ENCODE measurements at places on chromosomes 11 and 22.

DNA sequence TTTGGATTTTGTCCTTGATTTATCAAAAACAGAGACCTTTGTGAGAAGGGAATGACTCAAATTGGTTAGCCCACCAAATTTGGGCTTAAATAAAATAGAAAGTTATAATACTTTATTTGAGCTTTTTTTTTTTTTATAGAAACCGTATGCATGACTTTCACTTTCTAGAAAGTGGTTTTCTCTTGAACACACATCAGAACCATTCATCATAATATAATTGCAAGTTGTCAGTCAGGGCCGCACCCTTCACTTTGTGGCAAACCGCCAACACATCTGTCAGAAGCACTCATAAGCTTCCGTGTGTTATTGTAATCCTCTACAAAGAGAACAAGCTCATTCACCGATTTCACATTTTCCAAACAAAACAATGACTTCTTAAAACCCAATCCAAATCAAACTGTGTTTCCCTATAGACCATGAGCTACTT lies 76.1 kb downstream of the SOX6 start:
- DNase-seq = no peak

DNA sequence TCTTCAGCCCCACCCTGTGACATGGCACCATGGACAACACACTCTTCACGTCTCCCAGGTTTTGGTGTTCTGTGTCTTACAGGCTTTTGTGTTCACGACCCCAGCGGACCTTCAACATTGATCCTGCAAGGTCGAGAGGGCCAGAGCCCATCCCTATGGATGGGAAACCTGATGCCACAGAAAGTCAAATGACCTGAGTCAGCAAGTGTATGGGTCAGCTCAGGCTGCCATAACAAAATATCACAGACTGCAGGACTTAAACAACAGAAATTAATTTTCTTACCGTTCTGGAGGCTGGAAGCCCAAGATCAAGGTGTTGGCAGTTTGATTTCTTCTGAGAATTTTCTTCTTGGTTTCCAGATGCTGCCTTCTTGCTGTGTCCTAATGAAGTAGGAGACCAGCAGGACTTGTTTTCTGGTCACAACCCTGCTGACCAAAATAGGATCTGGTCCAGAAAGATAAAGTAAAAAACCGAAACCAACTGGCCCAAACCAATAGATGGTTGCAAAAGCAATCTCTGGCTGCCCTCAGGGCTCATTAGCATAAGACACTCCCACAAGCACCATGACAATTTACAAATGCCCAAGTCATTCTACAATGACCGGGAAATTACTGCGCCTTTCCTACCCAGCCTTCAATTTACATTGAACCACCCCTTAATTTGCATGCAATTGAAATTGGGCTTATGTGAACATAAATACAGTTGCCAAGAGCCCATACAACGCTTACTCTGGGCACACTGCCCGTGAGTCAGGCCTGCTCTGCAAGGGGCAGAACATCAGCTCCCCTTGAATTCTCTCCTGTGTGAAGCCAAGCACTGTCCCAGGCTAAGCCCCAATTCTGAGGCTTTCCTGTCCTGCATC lies 113.9 kb downstream of the RPS6KA4 start:
- no peak for DNase-seq

DNA sequence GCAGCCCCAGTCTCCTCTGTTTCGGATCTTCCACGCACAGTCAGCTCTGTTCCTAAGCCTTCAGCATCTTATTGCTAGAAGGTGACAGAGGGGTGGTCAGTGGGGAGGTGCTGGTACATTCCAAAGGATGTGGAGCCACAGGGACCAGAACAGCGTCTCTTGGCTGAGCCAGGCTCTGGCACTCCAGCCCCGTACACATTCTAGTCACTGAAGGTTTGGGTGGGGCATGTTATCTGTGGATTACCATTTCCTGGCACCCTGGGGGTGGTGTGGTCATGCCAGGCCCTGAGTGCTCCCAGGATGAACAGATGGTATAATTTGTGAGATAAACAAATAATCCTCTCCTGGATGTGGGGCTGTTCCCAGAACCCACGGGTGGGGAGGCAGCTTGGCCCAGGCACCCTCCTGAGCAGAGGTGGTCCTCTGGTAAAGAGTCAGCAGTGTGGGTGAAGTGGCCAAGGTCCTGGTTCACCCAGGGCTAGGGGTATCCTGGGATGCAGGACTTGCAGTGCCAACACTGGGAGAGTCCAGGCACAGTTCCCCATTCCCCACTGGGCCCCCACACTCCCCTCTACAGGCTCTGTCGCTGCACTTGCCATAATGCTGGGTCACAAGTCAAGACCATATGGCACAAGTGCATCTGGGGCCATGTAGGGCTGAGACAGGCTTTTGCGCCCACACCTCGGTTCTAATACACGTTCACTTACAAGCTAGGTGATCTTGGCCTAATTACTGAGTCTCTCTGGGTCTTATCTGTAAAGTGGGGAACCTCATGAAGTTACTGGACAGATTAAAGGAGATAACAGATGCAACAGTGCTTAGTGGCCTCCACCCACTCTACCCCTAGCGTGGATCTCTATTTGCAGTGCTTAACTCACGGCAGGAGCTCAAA lies 33.0 kb downstream of the DKK3 start:
- DNase-seq = no peak

- no peak for DNase-seq
Observed at GRCh38 chr11:1773131-1773993, 9.6 kb upstream of the CTSD start.

DNA sequence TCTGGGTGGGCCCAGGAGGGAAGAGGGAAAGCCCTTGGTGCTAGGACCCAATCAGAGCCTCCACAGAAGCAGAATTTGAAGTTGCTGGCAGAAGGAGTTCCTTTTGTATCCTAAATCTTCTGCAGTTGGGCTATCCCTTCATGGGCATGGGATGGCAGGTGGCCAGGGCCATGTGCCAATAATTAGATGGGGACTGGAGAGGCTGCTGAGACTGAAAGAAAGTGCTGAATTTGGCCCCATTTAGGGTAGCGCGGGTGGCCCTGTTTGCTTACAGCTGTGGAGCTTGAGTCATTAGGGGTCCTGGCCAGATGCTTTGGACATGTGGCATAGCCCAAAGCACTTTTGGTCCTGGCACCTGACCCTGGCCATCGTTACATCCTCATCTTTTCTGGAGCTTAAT lies 27.1 kb downstream of the PARVA start:
- DNase-seq = no peak

- DNase-seq = peak; percentile 79
Observed at GRCh38 chr22:36344106-36344827, 43.5 kb downstream of the MYH9 start.

GRCh38 chr11:57180081-57180561 lies 1.6 kb upstream of the LRRC55 start:
- DNase-seq = no peak

DNA sequence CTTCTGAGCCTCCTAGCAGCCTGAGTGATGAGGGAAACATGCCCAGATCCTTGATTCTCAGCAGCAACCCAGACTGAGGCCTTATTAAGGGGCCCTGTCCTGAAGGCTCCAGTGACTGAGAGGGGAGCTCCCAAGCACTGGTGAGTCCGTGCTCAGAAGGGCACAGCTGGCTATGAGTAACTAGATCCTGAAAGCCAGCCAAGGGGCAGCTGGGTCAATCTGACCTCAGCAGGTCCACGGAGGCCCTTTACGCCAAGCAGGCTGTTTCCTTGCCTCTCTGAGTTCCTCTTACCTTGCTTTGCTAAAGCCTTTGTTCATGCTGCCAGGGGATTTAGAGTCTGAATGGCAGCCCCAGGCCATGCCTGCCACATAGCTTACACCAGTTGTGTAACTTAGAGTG lies 19.3 kb upstream of the MIEF1 start:
- no peak for DNase-seq

DNA sequence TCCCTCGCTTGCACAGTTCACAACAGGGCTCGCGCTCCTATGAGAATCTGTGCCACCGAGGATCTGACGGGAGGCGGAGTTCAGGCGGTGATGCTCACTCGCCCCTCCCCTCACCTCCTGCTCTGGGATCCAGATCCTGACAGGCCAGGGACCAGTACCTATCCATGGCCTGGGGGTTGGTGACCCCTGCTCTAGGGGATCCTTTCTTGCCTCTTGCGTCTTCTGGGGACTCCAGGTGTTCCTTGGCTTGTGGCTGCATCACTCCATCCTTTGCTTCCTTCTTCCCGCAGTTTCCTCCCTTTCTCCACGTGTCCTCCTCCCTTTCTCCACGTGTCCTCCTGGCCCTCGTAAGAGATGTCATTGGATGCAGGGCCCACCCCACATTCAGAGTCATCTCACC lies 30.6 kb upstream of the KRTAP5-7 start:
- no peak for DNase-seq

- DNase-seq = no peak
Observed at GRCh38 chr11:73171436-73172161, 29.5 kb upstream of the FCHSD2 start.

DNA sequence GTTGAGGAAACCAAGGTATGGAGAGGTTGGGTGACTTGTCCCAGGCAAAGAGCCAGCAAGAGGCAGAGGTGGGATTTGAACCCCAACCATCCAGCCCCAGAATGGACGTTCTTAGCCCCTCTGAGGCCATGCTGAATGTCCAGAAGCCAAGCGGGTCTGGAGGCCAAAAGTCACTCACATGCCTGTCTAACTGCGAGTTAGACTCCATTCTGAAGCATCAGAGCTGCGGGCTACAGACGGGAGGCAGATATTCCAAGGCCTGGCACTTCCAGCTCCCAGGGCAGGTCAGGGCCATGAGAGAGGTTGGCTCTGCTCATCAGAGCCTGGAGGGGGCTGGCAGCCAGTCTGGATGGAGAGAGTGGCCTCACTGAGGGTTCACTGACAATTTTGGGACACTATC lies 616.5 kb downstream of the BRD1 start:
- DNase-seq = no peak

Data from stimulated activated CD4-positive, alpha-beta T cell treated with anti-CD3 and anti-CD28 coated beads, Interleukin-4, amount 100 ng/mL, for 24 hours (primary cell).